ENCODE measurements at places on chromosomes 2 and 18. TPM values are rescaled to one million over a fixed set of nuclear protein-coding genes. Genes with fewer than 3 reads are reported as not detected.

GRCh38 chr18:32624182-32624723 is 148.6 kb downstream of the KLHL14 start:
- peaks cover 7% of the 10 kb centered on the region for H3K27me3 ChIP-seq
- DNase-seq = no peak
- no peak overlapping the region for H3K27ac ChIP-seq
- no peak overlapping the region for H3K4me3 ChIP-seq

DNA sequence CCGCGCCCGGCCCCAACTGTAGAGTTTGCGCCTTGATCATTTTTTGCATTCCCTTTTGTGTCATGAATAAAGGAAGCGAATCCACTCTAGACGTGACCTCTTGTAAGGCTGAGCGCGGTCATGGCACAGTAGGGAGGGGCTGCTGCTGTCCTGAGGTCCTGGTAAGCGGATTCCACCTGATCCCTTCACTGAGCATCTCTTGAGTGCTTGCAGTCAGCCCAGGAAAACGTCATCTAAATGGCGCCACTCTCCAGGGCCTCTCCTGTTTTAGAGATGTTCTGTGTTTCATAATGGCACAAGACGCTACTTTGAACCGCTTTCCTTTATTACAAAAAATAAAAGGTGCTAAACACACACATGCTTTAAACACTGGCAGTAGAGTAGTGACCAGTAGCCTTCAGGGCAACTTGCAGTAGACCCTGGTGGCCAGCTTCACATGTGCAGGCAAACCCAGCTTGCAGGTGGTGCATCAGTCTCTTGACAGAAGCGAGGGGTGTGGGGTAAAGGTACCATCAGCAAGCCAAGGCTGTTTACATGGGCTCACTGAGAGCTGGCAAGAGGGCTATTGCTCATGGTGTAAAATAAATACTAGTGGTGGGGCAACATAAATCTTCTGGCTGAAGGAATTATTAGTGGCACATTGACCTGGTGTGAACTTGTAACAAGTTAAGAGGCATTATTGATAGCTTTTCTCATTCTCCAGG is 43.0 kb upstream of the ACKR3 start:
- H3K4me3 ChIP-seq = no peak overlapping the region
- no peak for DNase-seq
- peaks cover 32% of the 10 kb centered on the region for H3K27me3 ChIP-seq
- H3K27ac ChIP-seq = peak overlapping the region; percentile 31

GRCh38 chr2:235502336-235502735 is 8.5 kb downstream of the AGAP1 start:
- peaks cover 59% of the 10 kb centered on the region for H3K4me1 ChIP-seq
- H3K27ac ChIP-seq = peak overlapping the region; percentile 65
- no peak for DNase-seq
- H3K36me3 ChIP-seq = peaks cover 2% of the 10 kb centered on the region
- H3K27me3 ChIP-seq = no peaks in the 10 kb centered on the region

DNA sequence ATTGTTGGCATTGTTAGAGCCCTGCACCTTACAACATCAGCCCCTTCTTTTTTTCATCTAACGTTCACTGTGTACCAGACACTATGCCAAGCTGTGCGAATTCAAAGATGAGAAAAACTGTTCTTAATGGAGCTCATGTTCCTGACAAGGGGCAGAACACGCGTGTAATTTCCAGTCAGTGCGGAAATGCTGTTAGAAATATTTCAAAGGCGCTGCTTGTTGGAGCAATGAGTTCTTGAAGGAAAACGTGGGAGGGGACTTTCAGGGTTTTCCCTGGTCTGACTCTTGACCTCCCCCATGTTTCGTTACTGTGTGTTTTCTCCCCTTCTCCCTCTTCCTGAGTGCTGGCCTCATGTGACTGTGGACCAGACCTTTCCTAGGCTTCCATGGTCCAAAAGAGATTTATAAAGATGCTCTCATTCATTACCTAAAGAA is 1.5 kb downstream of the MTHFD2 start:
- H3K36me3 ChIP-seq = no peaks in the 10 kb centered on the region
- peak overlapping the region; percentile 96 for H3K27ac ChIP-seq
- peaks cover 14% of the 10 kb centered on the region for H3K4me1 ChIP-seq
- peaks cover 13% of the 10 kb centered on the region for H3K27me3 ChIP-seq
- peak overlapping the region; percentile 93 for H3K4me3 ChIP-seq
- DNase-seq = no peak

GRCh38 chr18:12048010-12048826 is 45.4 kb upstream of the ANKRD62 start:
- no peak overlapping the region for H3K27ac ChIP-seq
- H3K4me3 ChIP-seq = no peak overlapping the region
- no peaks in the 10 kb centered on the region for H3K36me3 ChIP-seq
- no peaks in the 10 kb centered on the region for H3K4me1 ChIP-seq
- H3K27me3 ChIP-seq = peaks cover 15% of the 10 kb centered on the region

DNA sequence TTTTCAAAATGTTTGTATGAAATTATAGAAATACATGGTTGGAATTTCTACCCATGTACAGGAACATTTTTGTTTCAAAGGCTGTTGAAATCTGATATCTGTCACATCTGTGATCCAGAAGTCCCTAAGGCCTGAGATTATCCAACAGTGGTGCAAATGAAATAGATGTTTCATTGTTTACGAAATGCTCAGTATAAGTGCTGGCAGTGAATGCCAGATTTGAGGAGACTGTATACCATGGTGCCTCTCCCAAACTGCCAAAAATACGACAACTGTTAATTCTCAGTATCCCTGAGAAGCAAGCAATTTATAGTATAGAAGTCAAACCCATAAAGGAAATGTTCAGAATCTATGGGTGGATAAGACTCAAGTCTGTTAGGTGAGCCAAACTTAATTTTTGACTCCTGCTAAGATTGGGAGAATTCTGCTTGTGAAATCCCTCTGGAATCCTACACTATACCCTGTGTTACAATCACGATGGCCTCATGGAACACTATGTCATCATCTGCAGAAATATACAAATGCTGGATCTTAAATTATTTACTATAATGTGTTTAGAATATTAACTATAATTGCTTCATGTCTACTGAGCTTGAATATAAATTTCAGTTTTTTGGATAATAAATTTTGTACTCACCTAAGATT is 71.2 kb upstream of the DOCK10 start:
- H3K27me3 ChIP-seq = no peaks in the 10 kb centered on the region
- H3K4me1 ChIP-seq = no peaks in the 10 kb centered on the region
- H3K4me3 ChIP-seq = no peak overlapping the region
- no peak for DNase-seq
- no peaks in the 10 kb centered on the region for H3K36me3 ChIP-seq

GRCh38 chr2:65615602-65616001 is 183.2 kb upstream of the SPRED2 start:
- peaks cover 9% of the 10 kb centered on the region for H3K4me1 ChIP-seq
- DNase-seq = no peak
- no peaks in the 10 kb centered on the region for H3K36me3 ChIP-seq
- H3K27ac ChIP-seq = no peak overlapping the region

GRCh38 chr2:32135409-32135808 is 30.3 kb upstream of the SLC30A6 start:
- H3K4me1 ChIP-seq = no peaks in the 10 kb centered on the region
- H3K27ac ChIP-seq = peak overlapping the region; percentile 82
- no peaks in the 10 kb centered on the region for H3K27me3 ChIP-seq
- DNase-seq = no peak

DNA sequence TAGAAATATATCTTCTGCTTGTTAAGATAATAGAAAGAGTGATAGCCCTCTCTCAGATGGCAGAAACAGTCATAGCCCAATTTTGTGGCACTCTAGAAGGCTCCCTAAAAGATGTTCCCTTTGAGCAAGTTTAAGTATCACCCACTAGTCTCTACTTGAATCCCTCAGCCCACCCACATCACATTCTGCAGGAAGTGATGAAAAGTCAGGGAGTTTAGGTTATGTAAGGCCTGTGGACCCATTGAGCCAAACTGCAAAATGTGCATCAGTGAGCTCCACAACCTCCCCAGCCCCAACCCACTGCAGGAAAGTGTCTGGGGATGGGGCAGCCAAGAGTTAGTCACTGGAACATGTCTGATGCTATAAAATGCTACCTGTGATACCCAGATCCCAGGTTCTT is 25.6 kb downstream of the ANKRD44 start:
- no peak overlapping the region for H3K27ac ChIP-seq
- DNase-seq = no peak
- no peaks in the 10 kb centered on the region for H3K36me3 ChIP-seq
- peaks cover 3% of the 10 kb centered on the region for H3K4me1 ChIP-seq

- no peaks in the 10 kb centered on the region for H3K36me3 ChIP-seq
- no peak for DNase-seq
- H3K27me3 ChIP-seq = peaks cover 49% of the 10 kb centered on the region
- H3K4me1 ChIP-seq = peaks cover 10% of the 10 kb centered on the region
- H3K27ac ChIP-seq = no peak overlapping the region
- no peak overlapping the region for H3K4me3 ChIP-seq
These were observed 796 bp upstream of the DYSF start for GRCh38 chr2:71452565-71452964.

- peaks cover 5% of the 10 kb centered on the region for H3K27me3 ChIP-seq
- H3K4me1 ChIP-seq = peaks cover 18% of the 10 kb centered on the region
- no peak overlapping the region for H3K27ac ChIP-seq
- no peak overlapping the region for H3K4me3 ChIP-seq
- DNase-seq = no peak
These were observed 49.2 kb downstream of the BCL2L11 start for GRCh38 chr2:111169924-111170323.

DNA sequence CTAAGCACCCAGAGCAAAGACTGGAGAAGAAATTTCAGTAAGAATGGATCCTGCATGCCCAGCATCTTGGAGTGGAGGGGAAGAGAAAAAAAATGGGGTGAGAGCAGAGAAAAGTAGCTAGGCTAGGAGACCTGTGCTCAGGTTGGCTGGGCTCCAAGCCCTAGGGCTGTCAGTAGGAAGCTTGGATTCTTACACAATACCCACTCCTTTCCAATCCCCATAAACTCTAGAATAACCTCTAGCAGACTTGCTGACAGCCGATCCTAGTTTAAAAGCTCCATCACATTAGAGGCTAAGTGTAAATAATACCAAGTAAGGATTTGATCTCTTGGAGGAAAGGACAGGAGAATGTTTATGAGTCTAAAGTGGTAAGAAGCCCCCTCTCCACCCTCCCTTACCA is 46.2 kb upstream of the NABP1 start:
- H3K4me1 ChIP-seq = no peaks in the 10 kb centered on the region
- no peak overlapping the region for H3K4me3 ChIP-seq
- no peaks in the 10 kb centered on the region for H3K27me3 ChIP-seq
- no peak for DNase-seq
- H3K36me3 ChIP-seq = no peaks in the 10 kb centered on the region

- no peak for DNase-seq
- H3K4me3 ChIP-seq = no peak overlapping the region
- no peaks in the 10 kb centered on the region for H3K36me3 ChIP-seq
- no peaks in the 10 kb centered on the region for H3K4me1 ChIP-seq
- no peaks in the 10 kb centered on the region for H3K27me3 ChIP-seq
These were observed 28.7 kb upstream of the RTN4 start for GRCh38 chr2:55078956-55079355.

GRCh38 chr2:150480241-150480640 is 7.2 kb downstream of the RND3 start:
- DNase-seq = no peak
- peaks cover 82% of the 10 kb centered on the region for H3K4me1 ChIP-seq
- peak overlapping the region; percentile 23 for H3K4me3 ChIP-seq
- peaks cover 7% of the 10 kb centered on the region for H3K36me3 ChIP-seq

- peaks cover 32% of the 10 kb centered on the region for H3K4me1 ChIP-seq
- H3K27ac ChIP-seq = no peak overlapping the region
- DNase-seq = no peak
- peaks cover 68% of the 10 kb centered on the region for H3K27me3 ChIP-seq
- H3K4me3 ChIP-seq = peak overlapping the region; percentile 49
These were observed 47.5 kb upstream of the SP3 start for GRCh38 chr2:174012347-174013314.

DNA sequence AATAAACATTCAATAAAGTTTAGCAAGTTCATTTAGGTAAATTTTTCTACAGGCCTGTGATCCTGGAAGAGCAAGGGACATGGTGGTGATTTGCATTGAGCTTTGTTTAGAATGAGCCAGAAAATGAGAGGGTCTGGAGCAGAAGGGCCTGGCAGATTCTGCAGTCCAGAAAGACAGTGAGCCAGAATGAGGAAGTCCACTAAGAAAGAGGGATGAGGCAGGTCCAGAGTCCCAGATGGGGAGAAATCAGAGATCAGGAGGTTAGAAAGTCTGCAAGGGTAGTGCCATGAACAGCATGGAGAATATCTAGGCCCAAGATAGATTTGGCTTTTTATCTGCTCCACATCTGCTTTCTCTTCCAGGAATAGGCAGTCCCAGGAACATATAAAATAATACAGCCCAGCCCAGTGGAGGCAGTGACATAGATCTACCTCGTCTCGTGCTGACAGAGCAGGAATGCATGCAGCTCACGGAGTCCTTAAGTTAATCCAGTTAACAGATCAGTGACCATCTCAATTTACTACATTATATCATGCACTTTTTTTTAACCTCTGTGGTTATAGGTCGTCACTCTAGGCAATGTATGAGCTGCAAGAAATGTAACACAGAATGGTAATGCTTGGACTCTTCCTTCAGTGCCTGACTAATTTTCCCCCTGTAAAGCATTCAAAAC is 429.0 kb downstream of the SUCLG1 start:
- H3K27me3 ChIP-seq = no peaks in the 10 kb centered on the region
- DNase-seq = no peak
- H3K4me3 ChIP-seq = no peak overlapping the region
- no peaks in the 10 kb centered on the region for H3K4me1 ChIP-seq
- H3K36me3 ChIP-seq = no peaks in the 10 kb centered on the region

Gene ACMSD
- total RNA-seq = not detected

Gene LBX2
- total RNA-seq = 9.3 TPM

Gene SCN2A
- total RNA-seq = 0.86 TPM

Gene ANKRD36C
- 47.7 TPM for total RNA-seq

Gene SLC4A3
- total RNA-seq = 19.7 TPM

Gene GPC1
- 88.5 TPM for total RNA-seq

Gene COA5
- 45.2 TPM for total RNA-seq

Gene RSAD2
- 4.4 TPM for total RNA-seq

Gene LRATD1
- total RNA-seq = 177 TPM

Gene PRSS56
- total RNA-seq = not detected

Gene GCG
- total RNA-seq = 92.9 TPM
